ENCODE measurements at places on chromosomes 12 and 14. TPM values are rescaled to one million over a fixed set of nuclear protein-coding genes. Genes with fewer than 3 reads are reported as not detected.
A peak's percentile ranks its signal among the peaks of the same experiment; 100 is the strongest.

DNA sequence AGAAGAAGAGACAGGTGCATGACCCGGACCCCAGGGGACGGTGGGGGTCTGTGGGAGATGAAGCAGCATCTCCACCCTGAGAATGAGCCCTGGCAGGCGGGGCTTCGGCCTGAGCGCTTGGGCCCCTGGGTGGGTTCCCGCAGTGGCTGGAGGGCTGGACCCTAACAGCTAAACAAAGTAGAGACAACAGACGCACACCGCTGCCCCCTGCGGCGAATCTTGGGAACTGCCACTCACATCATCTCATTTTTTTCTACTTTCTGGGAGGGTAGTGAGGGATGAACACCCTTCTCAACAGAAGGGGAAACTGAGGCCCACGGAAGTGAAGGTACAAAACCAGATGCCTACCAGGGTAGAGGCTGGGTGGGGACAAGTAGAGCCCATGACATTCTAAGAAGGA lies 104.7 kb downstream of the RFLNA start:
- DNase-seq, result no peak

DNA sequence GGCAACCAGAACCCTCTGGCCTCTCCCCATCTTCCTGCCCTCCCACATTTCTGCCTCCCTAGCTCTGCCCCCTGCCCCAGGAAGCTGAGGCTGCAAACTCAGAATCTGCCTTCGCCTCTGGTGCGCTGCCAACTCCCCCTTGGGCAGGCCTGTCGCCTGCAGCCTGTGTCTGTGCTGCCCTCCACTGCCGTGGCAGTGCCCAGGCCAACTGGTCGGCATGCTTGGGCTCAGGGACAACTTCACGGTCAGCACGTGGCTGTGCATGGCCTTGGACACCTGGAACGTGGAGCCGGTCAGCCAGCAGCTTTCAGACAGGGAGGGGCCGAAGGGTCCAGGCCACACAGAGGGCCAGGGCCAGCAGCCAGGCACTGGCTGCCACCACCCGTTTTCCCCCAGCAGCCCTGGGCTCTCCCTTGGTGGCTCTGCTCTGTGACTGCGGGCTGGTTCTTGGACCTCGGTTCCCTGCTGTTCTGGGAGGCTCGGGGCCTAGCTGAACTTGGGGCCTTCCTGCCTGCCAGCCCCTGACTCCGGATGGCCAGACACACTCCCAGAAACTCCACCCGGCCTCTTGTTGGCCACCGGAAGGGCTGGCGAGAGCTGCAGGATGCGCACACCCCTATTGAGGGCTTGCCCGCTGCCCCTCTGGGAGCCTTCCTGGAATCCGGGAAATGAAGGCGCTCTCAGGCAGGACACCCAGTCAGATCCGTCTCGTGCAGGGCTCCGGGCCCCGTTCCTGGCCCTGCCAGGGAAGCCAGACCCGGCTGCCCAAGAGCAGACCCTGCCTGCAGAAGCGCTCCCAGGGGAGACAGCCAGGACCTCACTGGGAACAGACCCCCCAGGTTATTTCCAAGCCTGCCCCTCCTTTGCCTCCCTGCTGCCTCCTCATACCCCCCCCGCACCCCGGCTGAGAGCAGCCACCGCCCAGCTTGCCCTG lies 34.2 kb upstream of the PPP1R13B start:
- DNase-seq, result peak; percentile 84

GRCh38 chr14:80678436-80678835 lies 263.1 kb downstream of the CEP128 start:
- no peak for DNase-seq

DNA sequence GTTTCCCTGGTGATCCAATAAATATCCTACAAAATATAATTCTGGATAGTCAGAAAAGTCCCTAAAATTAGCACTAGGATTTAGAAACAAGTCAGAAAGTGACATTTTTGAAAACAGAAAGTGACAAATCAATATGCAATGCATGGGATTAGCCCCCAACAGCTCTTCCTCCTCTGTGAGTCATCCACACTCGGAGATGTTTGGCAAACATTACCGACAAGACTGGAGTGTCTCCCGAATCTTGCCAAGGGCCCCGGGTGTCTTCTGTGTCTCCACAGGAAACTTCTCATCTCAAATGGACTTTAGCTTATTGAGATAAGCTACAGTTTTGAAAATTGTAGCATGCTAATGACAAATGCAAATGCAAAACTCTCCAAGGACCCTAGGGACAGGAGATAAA lies 398.9 kb upstream of the CCDC196 start:
- DNase-seq, result no peak

Gene GATC
- total RNA-seq, result 23.3 TPM

Gene PAN2
- 132 TPM for total RNA-seq

Gene SERPINA10
- total RNA-seq, result not detected

Gene RFLNA
- total RNA-seq, result 0.13 TPM
